Mucosa of descending colon (tissue), 3 donors: ENCODE measurements at places on chromosomes 13 and 19. TPM values are rescaled to one million over a fixed set of nuclear protein-coding genes. Genes with fewer than 3 reads are reported as not detected.

- no peak for DNase-seq
Observed at GRCh38 chr13:50585674-50586413, 257.6 kb downstream of the DLEU7 start.

- DNase-seq, result peak; percentile 62
Observed at GRCh38 chr19:8487137-8487851, 15.1 kb downstream of the PRAM1 start.

- DNase-seq, result no peak
Observed at GRCh38 chr19:5953680-5954213, 24.2 kb downstream of the RANBP3 start.

DNA sequence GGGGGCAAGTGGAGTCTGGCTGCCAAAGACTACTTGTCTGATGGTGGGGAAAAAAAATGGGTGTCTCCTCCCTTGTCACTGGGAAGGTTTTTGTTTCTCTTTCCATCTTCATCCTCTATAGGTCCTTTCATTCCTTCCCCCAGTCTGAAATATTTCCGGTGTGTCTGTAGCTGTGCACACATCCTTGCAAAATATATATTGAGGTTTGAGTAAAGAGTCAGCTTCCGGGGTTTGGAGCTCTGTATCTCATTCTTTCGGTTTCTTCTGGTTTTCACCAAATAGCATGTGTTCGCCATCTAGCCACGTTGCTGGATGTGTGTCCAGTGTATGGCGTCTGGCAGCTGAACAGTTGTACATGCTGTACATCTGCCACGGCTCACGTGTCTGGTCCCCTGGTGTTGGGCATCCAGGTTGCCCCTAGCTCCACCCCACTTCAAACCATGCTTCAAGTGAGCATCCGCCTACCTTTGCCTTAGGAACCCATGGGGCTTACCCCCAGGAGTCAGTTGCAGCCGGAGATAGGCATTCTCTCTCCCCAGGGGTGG is 142.2 kb downstream of the SIPA1L3 start:
- peak; percentile 30 for DNase-seq

- DNase-seq, result no peak
Observed at GRCh38 chr13:110630566-110631119, 15.3 kb downstream of the NAXD start.

GRCh38 chr19:16210168-16210567 is 12.5 kb downstream of the AP1M1 start:
- DNase-seq, result no peak

DNA sequence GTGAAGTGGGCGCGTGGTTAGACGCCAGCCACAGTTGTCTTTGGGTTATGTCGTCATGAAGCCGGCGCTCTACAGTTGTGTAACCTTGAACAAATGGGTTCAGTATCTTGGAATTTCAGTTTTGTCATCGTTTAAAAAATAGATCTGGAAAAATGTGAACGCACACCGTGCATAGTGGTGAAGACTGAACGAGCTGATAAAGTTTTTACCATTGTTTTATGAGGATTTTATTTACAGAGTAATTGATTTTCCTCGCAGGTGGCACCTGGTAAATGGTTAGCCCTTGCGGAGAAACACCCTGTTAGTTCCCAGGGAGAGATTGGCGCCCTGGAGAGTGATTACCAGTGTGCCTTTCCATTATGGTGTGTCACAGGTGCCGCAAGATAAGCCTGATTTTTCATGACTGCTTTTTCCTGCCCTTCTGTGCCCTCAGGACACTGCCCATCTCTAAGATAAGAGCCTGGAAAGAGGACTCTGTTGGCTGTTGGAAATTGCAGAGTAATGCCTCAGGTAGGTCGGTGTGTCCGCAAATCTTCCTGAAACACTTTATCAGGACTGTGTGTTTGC is 577 bp downstream of the ZNF181 start:
- DNase-seq, result no peak

GRCh38 chr13:94394723-94395122 is 84.8 kb downstream of the DCT start:
- DNase-seq, result no peak

- no peak for DNase-seq
Observed at GRCh38 chr13:48735571-48735970, 81.8 kb downstream of the CYSLTR2 start.

GRCh38 chr13:100860866-100861265 is 186.3 kb upstream of the TMTC4 start:
- DNase-seq, result no peak

DNA sequence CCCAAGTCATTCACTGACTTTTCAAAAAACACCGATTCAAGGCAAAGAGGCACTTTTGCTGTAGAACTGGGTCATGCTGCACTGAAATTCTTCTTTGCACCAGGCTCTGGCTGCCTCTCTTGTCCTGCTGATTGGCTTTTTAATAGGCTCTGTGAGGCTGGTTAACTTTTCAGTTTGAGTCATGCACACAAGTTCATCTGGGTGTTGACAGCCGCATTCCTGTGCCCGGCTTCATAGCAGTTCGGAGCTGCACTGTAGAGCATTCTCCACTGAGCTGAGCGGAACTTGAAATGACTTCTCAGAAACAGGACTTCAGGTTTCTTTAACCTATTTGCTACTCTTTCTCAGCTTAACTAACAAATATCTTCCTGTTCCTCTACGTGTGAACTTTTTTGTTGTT is 978.3 kb downstream of the UQCRFS1 start:
- DNase-seq, result no peak

DNA sequence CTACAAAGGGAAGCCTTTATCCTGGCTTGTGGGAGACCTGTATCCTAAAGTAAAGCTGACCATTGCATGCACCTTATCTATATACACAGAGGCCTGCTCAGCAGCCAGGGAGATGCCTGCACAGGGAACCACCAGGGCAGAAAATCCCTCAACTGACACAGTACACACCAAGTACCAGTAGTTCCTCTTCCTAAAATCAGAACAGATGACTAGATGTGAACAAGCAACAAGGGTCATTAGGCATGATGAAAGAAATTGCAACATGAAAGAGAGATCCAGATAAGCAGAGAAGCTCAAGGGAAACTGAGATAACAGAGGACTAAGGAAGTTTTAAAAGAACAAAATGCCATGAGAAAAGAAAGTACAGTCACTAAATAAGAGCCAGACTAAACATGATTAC is 39.7 kb upstream of the SLC7A9 start:
- no peak for DNase-seq

DNA sequence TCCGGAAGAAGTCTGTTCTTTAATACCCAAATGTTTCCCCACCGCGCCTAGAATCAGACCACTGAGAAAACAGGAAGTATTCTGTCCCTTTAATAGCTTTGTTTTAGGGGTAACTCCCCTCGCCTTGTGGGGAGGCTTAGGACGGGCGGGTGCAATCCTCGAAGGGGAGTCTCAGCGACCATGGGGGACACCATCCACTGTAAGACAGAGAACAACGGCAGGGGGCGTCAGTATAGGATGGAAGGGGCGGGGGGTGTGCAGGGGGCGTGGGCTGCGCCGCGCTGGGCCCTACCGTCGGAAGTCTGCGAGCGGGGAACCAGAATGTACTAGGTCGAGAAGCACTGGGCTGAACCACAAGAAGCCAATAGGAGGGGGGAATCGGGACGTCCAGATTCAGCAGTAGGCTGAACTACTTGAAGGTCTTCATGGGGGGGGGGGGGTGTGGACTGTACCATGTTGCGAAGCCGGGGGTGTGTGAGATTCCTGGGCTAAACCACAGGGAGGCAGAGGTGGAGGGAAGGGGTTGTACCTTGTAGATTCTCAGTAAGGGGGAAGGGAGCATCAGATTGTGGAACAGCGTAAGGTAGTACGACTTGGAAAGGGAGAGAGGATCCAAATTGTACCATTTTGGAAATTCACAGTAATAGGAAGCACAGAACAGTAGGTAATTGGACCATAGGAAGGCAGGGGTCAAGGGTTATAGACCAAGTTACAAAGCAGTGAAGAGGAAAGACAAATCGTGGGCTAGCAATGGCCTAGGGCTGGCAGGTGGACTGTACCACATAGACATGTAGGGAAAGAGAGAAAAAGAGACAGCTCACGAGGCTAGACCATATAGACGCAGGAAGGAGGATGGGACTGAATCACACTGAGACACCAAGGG is 1.0 kb upstream of the DBP start:
- peak; percentile 86 for DNase-seq

DNA sequence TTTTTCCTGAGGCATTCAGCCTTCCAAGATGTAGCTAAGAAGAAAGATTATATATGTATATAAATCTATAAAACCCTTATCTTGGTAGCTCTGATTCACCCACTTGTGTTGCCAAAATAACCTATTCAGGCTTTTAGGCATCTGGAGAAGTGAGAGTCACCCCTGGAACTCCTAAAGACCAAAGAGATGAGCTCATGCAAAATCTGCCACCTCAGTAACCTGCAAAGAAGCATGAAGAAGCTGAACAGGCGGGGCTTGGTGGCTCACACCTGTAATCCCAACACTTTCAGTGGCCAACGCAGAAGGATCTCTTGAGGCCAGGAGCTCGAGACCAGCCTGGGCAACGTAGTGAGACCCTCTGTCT is 393.7 kb downstream of the FOXO1 start:
- no peak for DNase-seq

GRCh38 chr13:41032691-41033376 is 13.7 kb upstream of the ELF1 start:
- DNase-seq, result no peak

GRCh38 chr19:16581145-16581970 is 9.1 kb upstream of the SLC35E1 start:
- no peak for DNase-seq

DNA sequence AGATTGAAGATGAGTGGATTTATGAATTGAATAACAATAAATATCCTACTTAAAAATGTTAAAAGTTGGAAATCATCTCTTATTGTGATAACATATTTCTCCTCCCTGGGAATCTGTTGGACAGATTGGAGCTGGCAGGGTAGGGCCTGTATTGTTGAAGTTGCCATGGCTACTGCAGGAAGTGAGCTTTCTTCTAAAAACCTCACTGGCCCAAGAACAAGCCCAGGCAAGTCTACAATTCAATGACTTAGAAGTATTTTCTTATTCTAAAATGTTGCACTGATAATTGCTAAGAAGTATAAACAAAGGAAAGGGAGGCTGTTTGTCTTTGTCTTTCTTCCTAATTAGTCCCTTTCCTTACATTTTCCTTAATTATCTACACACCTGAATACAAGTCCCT is 112.1 kb downstream of the DLEU7 start:
- DNase-seq, result no peak

DNA sequence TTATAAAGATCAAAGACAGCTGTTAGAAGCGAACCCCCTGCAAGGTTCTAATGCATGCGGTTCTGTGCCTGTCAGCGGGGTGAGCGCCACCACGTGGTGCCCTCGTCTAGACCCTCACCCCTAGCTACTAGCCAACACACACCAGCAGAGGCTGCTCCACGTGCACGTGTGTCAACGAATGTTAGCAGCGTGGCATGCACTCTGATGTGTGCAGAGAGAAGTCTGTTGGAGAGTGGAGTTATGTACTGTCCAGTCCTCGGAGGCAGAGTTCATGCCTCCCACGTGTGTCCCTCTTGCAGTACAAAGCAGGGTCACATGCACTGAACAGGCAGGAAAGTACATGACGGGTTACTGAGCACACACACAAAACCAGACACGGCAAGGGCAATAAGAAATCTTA is 75.0 kb upstream of the SLC15A1 start:
- DNase-seq, result no peak

DNA sequence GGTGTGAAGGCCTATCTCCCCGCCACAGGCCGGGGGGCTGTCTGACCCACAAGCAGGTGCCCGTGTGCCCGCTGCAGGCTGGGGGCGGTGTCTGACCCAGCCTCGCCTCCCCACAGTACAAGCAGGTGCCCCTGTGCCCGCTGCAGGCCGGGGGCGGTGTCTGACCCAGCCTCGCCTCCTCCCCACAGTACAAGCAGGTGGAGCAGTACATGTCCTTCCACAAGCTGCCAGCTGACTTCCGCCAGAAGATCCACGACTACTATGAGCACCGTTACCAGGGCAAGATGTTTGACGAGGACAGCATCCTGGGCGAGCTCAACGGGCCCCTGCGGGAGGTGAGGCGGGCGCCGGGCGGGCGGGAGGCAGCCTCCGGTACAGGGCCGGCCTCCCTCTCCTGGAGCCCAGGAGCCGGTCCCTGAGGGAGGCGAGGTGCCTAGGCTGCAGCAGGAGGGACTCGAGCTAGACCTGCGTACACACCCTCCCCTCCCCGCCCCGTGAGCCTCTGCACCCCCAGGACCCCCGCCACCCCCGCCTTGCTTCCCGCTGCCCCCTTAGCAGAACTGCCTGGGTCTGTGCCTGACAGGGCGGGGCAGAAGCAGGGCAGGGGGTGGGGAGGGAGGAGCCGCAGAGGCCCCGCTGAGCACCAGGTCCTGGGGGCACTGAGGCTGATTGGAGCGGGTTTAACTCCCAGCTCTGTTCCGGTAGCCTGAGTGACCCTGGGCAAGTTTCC is 20.6 kb downstream of the HCN2 start:
- no peak for DNase-seq

GRCh38 chr19:3658870-3659745 is 32.5 kb upstream of the CACTIN start:
- no peak for DNase-seq

DNA sequence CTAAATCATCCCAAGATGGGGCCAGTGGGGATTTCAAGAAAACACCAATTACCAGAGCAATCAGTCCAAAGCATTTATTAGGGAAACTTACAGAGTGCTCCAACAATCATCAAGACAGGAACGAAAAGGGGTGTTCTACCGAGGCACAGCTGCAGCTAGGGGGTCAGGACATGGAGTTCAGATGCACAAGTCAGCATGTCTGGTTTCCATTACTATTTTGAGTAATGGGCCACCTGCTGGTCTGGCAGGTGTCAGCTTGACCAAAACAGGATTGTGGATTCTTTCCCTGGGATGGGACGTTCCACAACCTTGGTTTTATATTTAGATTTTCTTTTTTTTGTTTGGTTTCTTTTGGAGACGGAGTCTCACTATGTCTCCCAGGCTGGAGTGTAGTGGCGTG is 3.9 kb upstream of the UBL5 start:
- no peak for DNase-seq

The MTUS2 gene
- 0.85 TPM for total RNA-seq

The PRKCG gene
- not detected for total RNA-seq

The WDR87 gene
- not detected for total RNA-seq

The LILRA1 gene
- total RNA-seq, result 0.49 TPM

The C1QTNF9 gene
- 0.54 TPM for total RNA-seq

The GPC6 gene
- 2.7 TPM for total RNA-seq

The SPTBN4 gene
- 0.82 TPM for total RNA-seq

The ZNF296 gene
- total RNA-seq, result 2.8 TPM

The CPB2 gene
- total RNA-seq, result not detected

The CCDC124 gene
- 30.2 TPM for total RNA-seq

The CRX gene
- total RNA-seq, result not detected

The TMEM59L gene
- 0.93 TPM for total RNA-seq

The RXFP2 gene
- total RNA-seq, result not detected

The RHPN2 gene
- 37.3 TPM for total RNA-seq

The TEKTIP1 gene
- 6.0 TPM for total RNA-seq
